ENCODE measurements at places on chromosomes 11 and 22.

GRCh38 chr11:11505190-11505589 is 116.6 kb downstream of the GALNT18 start:
- no peak for DNase-seq

DNA sequence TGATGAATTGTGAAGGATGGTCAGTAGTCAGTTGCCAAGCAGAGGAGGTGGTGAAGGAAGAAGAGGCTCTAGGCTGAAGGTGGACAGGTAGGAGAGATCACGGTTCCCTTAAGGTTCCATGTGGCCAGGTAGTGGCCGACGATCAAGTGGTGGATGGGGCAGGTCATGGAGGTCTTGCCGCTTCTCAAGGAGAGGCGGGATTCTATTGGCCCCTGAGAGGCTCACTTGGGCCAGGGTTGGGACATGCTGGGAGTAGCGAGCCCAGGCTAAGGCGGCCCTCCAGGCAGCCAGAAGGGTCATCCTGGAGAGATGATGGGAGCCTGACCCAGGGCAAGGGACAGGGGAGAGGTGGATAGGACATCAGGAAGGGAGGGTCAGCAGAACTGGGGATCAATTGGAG is 20.9 kb upstream of the TMPRSS4 start:
- DNase-seq, result no peak

DNA sequence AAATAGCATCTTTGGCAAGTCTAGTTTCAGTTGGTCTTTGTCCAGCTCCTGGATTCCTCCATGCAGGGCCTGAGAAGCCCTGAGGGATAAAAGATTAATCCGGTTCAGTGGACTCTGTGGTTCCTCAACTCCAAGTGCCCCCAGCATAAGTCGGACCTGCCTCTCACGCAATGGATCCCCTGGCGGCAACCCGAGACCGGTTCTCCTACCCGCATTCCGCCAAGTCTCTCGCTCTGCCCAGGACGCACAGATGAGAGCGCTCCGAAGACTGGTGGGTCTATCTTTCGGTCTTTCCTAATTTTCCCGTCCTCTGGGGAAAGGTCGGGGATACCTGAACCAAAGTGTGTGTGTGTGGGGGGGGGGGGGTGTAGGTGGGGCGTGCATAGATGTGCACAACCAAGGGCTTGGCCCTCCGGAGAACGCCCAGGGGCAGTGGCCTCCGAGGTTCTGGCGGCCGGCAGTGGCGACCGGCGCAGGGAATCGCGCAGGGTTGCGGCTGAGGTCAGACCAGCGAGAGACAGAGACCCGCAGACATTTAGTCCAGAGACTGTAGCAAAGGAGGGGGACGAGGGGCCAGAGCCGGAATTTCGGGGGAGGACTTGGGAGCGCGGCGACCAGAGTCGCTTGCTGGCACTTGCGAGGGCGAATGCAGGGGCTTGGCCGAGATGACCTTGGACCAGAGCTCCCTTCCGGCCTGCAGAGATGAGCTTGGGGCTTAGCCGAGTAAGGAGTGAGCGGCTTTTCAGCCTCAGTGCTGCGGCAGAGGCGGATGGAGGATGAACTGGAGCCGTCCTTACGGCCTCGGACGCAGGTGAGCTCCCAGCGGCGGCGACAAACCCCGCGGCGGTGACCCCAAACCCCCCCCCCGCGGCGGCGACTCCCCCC is 712 bp upstream of the SLC2A11 start:
- DNase-seq, result no peak

- DNase-seq, result no peak
Measured at GRCh38 chr11:61839742-61840141, 11.6 kb downstream of the FADS2 start.

DNA sequence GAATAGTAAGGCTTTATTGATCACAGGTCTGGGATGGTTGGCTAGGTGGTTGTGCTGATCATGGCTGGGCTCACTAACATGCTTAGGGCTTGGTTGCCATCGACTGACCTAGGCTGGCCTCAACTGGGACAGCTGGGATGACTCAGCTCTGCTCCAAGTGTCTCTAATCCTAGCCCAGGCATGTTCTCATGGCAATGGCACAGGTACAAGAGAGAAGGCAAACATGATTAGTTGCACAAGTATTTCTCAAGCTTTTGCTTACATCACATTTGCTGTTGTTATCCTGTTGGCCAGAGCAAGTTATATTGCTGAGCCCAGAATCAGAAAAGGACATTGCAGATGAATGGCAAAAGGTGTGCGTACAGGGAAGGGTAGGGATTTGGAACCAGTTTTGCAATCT is 68.5 kb upstream of the SLC35C1 start:
- DNase-seq, result no peak

DNA sequence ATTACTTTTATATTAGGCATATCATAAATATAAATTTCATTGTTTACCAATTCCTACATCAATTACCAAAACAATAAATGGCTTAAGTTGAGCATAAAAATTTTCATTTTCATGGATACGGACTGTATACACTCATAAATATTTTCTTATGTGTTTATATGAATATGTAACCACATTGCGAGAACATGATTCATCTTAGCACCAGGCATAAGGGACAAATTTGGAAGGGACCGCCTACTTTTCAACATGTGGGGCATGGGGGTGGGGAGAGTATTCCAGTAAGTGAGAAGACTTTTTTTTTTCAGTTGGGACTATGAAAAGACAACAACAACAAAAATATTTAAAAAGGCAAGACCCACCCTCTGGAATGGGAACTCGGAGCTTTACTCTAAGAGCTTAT is 296.1 kb downstream of the RAB38 start:
- DNase-seq, result no peak

DNA sequence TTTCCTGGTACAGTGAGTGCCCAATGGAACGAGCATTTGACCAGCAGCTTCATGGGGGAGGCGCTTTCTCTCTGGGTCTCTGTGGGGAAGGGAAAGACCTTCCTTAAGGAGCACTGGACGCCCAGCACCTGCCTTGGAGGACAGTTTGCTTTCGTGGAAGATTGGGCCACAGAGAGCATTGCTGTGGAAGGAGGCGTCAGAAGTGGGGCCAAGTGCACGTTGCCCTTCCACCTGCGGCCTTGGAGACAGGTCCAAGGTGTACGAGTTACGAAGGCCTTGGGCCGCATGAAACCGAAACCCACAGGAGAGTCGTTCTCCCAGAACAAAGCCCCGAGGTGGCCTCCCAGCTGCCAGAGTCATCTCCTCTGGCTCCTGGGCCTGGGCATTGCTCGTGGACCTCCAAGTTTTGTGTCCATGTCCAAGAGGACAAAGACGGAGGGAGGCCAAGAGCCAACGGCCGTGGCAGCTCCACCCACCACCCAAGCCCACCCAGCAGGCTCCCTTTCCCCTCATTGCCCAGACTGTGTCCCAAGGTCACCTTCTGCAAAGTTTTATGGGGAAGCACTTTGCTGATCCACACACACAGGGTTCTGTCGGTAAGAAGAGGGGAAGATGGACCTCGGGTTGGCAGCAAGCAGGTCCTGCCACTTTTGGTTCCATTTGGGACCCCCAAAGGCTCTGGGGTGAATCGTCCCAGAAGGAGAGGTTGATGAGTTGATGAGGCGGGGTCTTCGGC is 5.8 kb upstream of the NLRP6 start:
- no peak for DNase-seq

DNA sequence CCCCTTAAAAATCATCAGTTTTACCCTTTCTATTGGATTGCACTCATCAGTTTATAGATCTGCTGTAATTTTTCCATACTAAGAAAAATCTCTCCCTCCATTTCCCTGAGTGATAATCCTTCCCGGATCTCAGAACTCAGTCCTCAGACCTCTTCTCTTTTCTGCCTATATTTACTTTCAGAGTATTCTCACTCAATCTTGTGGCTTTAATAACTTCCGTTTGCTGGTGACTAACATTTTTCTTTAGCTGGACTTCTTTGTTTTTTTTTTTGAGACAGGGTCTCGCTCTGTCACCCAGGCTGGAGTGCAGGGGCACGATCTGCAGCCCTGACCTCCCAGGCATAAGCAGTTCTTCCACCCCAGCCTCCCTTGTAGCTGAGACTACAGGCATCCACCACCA is 10.4 kb downstream of the ATXN10 start:
- DNase-seq, result no peak

GRCh38 chr22:31124811-31125465 is 2.2 kb downstream of the INPP5J start:
- DNase-seq, result no peak

- DNase-seq, result no peak
Measured at GRCh38 chr11:83726316-83726715, 440.1 kb upstream of the CCDC90B start.

GRCh38 chr11:10268746-10269488 is 25.1 kb downstream of the SBF2 start:
- DNase-seq, result no peak

DNA sequence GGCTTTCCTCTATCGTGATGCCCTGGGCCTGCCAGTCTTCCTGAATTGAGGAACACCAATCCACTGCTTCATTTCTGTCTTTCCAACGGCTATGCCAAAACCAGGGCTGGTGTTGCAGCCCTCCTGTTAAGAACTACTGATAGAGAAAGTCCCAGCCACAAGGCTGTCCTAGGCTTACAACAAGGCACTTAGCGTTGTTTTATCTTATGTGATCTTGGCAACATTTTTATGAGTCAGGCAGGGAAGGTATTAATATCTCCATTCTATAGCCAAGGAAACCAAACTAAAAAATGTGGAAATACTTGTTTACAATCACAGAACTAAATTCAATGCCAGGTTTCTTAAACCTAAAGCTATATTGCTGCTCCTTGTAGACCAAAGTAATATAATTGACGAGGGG is 89.9 kb upstream of the AMOTL1 start:
- DNase-seq, result no peak

DNA sequence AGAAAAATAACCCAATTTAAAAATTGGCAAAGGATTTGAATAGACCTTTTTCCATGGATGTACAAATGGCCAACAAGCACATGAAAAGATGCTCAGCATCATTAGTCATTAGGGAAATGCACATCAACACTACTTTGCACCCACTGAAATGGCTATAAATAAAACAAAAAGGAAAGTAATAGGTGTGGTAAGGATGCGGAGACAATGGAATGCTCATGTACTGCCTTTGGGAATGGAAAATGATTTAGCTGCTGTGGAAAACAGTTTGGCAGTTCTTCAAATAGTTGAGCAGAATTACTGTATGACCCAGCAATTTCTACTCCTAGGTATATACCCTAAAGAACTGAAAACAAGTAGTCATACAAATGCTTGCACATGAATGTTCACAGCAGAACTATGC is 37.4 kb downstream of the LARGE2 start:
- DNase-seq, result no peak

DNA sequence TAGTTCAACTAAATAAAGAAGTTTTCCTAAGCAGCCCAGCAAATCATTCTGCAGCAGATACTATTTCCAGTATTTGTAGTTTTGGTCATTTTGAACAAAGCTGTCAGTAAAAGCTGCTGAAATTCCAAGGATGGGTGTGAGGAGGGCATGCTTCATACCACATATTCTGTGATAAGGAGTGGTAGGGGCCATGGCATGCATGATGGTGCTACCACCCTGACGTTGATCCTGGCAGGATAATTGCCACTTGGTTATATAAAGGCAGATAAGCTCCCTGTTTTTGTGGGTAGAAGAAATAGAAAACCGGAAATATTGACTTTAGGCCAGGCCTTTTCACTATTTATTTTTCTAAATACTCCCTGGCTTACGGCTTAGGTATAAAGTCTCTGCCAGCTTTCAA is 33.1 kb upstream of the L3MBTL2 start:
- DNase-seq, result no peak

DNA sequence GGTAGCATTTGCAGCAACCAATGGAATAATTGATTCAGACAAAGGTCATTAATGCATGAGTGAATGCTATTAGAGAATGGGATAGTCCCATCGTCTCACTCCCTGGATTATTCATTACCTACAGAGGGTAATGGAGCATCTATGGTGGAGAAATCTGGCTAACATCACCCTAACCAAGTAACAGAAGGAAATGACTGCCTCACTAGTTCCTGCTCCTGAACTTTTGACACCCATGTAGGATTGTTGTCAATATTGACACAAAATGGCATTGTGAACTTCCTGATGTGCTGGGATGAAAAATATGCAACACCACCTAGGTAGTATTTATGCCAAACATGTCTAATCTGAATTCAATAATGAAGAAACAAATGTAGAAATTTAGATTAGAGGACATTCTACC is 44.0 kb upstream of the KIRREL3 start:
- DNase-seq, result no peak

DNA sequence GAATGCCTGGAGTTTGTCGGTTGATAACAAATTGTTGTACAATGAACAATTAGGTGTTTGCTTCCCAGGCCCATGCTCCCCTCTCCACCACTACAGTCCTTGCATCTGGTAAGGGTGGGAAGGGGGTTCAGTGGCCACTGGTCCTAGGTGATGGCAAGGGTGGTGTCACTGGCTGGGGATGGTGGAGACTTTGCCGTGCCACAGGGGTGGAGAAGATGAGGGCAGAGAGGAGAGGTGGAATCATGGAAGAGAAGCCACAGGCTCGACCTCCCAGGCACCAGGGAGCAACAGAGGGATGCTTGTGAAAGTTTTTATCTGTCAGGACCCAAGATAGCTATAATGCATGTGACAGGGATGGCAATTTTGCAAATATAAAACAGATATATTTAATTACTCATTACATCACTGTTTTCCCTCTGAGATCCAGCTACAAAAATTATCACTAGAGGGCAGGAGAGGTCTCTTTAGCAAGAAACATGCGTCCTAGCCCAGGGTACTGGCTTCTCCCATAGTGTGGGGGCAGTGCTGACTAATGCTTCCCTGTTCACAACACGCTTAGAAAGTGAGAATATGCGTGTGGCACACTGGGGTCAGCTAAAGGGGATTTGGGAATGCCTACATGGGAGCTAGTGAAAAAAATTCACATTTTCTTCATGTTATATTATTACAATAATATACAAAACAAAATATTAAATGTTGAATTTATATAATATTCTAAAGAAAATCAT is 49.0 kb upstream of the AMPD3 start:
- peak; percentile 47 for DNase-seq

DNA sequence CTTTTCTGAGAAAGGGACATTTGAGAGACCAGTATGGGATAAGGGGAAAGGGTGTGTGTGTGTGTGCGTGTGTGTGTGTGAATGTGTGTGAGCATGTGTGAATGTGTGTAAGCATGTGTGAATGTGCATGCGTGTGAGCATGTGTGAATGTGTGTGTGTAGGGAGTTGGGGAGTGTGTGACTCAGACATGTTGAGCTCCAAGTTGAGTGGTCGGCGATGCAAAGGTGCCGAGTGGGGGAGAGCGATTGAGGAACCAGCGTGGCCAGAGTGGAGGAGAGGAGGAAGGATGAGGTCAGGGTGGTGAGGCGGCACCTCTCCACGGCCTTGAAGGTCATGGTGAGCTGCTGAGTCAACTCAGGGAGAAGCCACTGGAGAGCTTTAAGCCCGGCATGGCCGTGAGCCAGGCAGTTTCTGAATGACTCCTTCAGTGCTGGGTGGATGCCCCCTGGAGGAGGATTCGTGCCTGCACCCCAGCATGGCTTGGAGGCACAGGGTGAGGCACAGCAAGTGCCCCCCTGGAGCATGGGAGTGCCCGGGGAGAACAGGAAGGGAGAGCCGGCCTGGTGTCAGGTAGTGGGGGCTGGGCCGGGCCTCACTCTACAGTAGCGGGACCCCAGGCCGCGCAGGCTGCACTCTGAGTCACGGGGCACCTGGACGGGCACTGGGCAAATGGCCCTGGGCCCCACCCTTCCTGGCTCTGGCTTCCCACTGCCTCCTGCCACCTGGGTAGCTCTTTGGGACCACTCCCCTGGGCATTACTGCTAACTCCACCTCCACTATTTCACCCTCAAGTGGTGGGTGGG is 8.2 kb upstream of the CCDC88B start:
- no peak for DNase-seq

Data from iPS DF 6.9 (cell line).